ENCODE measurements at places on chromosomes 1 and 21. TPM values are rescaled to one million over a fixed set of nuclear protein-coding genes. Genes with fewer than 3 reads are reported as not detected.

FAM72D gene
- total RNA-seq, result not detected

HRNR gene
- total RNA-seq, result not detected

LUZP1 gene
- 50.3 TPM for total RNA-seq

KRTAP12-2 gene
- not detected for total RNA-seq

ASCL5 gene
- total RNA-seq, result not detected

RGS16 gene
- total RNA-seq, result 1.1 TPM

PTGS2 gene
- 17.4 TPM for total RNA-seq

OR2L8 gene
- total RNA-seq, result 0.97 TPM

RAB4A gene
- 15.9 TPM for total RNA-seq

CD1B gene
- total RNA-seq, result not detected

FCAMR gene
- total RNA-seq, result not detected

ZBTB48 gene
- 12.9 TPM for total RNA-seq

IL20 gene
- not detected for total RNA-seq

PCP4L1 gene
- total RNA-seq, result not detected

RLF gene
- total RNA-seq, result 34.4 TPM

CACHD1 gene
- 30.4 TPM for total RNA-seq

All from hair follicle dermal papilla cell (primary cell).